Right ventricle myocardium superior (tissue), 1 donor: ENCODE measurements at places on chromosomes 2 and 18.

DNA sequence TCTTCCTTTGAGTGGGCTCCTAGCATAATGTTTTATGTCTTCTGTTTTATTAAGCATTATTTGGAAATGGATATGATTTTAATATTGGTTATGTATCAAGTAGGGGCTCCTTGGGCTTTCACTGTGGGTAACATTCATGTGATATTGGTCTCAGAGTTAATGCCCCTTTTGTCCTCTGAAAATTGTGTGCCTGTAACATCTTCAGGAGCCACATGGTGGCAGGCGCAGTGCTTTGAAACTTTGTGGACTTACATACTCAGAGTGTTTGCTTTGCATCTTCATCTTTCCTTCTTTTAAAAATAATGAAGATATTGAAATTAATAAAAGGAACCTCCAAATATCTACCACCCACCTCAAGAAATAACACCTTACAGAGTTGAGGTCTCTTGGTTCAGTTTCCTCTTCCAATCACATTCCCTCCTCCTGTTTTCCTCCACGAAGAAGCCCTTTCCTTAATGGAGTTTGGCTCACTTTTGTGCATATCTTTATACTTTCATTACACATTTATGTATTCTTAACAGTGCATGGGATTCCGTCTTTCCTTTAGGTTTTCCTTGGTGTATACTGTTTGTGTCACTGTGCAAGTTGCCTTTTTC, 73.5 kb downstream of the LIMS1 start:
- peak; percentile 62 for DNase-seq

GRCh38 chr2:127139766-127140165, 32.8 kb upstream of the BIN1 start:
- no peak for DNase-seq

DNA sequence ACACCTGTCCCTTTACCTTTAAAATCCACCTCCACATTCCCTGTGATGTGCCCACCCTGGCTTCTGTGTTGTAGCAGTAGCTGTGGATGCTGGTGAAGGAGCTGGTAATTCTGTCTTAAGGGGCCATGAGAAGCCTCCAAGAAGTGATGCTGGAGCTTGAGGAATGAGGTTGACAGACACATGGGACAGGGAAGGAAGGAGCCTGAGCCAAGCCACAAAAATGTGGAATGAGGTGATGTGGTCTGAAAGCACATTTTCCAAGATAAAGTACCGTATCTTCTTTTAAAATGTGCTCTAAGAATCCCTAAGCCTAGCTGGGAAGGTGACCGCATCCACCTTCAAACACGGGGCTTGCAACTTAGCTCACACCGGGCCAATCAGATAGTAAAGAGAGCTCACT, 31.2 kb downstream of the VWA3B start:
- DNase-seq = no peak

- no peak for DNase-seq
Observed at GRCh38 chr18:78934003-78934402, 45.6 kb upstream of the SALL3 start.

- no peak for DNase-seq
Observed at GRCh38 chr2:230694241-230694640, 18.4 kb upstream of the CAB39 start.

DNA sequence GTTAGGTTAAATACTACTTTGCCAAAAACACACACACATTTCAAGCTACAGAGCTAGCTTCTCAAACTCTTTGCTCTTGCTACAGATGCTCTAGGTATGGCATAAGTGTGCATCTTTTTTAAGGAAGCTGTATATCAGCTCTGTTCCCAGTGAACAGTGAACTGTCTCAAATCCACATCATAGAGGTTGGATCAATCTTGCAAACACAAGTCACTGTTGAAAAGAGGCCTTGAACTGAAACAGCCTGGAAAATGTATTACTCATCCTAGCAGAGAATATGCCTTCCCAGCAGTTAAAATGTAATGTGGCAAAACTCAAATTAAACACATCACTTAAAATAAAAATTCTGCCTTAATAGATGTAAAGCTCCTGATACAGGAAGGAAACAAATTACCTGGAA, 151.8 kb downstream of the WDPCP start:
- DNase-seq = no peak

DNA sequence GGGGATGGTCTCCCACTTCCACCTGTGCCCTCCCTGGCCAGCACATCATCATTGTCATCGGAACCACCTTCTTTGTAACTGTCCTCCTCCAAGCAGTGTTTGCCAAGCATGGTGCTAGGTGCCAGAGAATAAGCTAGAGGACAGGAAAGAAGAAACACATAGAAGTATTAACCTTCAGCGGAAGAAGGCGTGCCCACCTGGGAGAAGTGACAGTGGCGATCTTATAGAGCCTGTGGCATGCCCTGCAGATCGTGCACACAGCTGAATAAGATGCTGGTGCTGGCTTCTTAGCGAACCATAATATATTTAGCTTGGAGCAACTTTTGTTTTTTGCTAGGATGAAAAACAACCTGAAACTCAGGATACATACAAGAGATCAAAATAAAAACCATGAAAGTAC, 148.0 kb downstream of the FAM210A start:
- DNase-seq = no peak

DNA sequence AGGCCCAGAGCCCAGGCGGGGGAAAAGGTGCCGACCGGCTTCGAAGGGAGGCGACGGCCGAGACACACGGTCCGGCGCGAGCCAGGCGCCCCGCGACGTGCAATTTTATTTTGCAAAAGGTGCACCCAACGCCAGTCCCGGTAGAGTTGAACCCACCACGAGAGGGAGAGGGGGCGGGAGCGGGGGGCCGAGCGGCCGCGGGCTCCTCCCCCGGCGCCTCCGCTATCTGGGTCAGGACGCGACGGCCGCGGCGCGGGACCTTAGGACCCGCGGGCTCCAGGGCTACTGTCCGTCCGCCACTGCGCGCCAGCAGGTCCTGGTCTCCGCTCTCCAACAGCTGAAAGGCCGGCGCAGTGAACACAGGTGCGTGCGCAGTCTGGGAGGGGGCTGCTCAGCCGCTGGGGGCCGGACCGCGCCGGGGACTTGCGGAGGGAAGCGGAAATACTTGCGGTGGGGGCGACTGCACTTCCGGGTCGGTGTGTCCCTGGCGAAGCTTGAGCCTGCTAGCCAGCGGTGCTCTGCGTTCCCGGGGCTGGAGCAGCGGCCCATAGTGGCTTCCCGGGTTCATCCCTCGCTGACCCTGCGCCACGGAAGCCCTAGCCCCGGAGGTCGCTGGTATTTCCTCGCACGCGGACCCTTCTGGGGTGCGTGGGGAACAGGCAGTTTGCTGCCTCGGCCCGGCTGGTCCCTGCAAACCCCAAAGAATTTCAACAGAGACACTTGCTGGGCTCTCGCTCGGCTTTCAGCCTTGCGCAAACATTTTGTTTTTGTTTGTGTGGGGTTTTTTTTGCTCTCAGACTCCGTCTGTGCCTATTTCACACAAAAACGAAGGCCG, at the start of gene RMDN2:
TSS of gene RMDN2 (plus strand) at position 225 of the 835 bp plus-strand sequence. CDS start 3,991 bp downstream, outside the sequence.
- DNase-seq = peak; percentile 95

DNA sequence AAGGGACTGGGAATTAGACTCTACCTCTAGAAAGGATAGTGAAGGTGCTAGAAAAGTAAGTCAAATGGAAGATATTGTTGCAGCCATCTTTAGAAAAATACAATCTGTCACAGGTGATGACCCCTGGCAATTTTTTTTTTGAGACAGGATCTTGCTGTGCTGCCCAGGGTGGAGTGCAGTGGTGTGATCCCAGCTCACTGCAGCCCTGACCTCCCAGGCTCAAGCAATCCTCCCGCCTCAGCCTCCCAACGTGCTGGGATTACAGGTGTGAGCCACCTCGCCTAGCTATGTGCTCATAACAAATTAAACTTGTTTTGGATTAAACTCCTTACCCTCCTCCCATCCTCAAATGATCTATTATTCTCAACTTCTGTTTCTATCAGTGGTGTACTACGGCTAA, 3.8 kb upstream of the GIGYF2 start:
- no peak for DNase-seq

DNA sequence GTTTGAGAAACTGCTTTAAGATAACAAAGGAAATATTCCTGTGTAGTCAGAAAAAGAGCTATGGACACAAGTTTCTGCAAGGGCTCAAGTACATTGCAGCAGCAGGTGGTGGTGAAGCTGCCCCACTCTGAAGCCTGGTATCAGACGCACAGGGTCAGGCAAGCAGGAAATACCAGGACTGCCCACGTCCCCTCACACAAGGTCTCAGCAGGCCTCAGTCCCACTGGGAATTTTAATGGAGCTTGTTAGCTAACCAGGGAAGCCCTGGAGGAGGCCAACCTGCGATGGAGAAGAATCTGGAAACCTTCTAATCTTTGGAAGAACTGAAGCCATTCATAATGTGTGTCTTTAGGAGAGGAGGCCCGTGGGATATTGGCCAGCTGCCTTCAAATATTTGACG, 168.3 kb downstream of the UXS1 start:
- no peak for DNase-seq

DNA sequence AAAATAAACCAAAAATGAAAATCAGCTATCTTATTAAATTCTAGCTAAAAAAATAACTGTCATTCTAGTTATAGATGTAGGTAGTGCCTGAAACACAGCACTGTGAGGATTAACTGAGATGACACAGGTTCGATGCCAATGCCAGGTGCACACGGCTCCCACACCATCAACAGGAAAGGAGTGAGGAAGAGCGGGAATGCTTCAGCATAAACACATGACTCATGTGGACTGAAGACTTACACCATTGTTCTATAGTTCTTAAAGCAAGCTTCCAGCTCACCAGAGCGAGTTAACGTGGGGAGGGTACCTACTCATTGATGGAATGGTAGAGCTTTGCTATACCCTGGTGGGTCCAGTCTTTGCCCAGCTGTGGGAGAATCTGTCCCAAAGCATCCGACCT, 76.7 kb downstream of the EMILIN2 start:
- no peak for DNase-seq

GRCh38 chr2:128552806-128553551, 234.3 kb upstream of the HS6ST1 start:
- DNase-seq = peak; percentile 73

DNA sequence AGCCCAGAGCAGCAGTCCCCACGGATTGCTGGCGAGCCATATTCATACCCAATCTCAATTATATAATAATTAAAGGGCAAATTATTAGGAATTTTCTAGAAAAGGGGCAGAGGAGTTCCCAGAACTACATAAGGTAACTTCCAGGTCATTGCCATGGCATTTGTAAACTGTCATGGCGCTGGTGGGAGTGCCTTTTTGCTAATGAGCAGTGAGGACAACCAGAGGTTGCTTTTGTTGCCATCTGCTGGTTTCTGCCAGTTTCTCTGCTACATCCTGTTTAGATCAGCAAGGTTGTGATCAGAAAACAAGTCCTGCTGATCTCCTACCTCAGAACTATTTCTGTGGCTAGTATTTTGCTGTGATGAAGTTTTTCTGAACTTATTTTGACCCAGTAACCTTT, 159.8 kb upstream of the PIEZO2 start:
- no peak for DNase-seq

- no peak for DNase-seq
Observed at GRCh38 chr2:101900375-101900774, 91.4 kb upstream of the IL1R2 start.

GRCh38 chr2:69933254-69933828, 18.4 kb downstream of the MXD1 start:
- no peak for DNase-seq

- DNase-seq = no peak
Observed at GRCh38 chr2:202716953-202717597, 82.3 kb downstream of the FAM117B start.

- no peak for DNase-seq
Observed at GRCh38 chr2:185990861-185991525, 252.4 kb downstream of the FSIP2 start.

GRCh38 chr18:45316127-45316526, 299.1 kb upstream of the SLC14A2 start:
- no peak for DNase-seq

DNA sequence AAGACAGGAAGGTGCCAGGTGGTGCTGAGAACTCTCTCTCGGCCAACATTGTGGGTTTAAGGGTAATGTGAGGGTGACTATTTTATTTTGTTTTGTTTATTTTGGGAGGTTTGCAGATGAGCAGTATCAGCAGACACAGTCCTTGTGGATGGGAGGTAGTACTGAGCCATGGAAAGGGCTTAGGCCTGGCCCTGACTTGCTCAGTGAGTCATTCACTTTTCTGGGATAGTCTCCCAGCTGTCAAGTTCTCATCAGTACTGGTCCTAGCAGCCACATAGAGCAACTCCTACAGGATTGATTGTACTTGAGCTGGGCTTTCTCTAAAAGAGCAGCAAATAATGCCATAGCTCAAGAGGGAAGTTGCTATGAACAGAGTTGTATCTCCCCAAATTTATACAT, 175.2 kb downstream of the LOXHD1 start:
- DNase-seq = no peak

GRCh38 chr2:179410552-179411356, 146.1 kb upstream of the SESTD1 start:
- no peak for DNase-seq

DNA sequence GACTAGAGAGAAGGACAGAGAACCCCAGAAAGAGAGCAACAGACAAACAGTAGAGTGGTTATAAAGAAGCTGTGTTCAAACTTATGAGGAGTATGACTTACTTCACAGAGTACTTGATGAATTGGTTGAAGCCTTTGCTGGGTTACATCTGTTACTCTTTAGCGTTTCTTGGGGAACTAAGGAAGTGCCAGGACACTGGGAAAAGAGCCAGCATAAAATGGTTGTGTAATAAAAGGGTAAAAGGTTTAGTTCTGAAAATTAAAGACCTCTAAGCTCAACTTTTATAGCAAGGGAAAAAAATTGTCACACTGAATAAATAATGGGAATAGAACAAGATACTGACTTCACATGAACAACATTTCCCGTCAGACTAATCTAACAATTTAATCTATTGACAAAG, 17.0 kb upstream of the STAT4 start:
- no peak for DNase-seq
